ENCODE measurements at places on chromosomes 5 and 9.

- peak; percentile 74 for DNase-seq
Observed at GRCh38 chr9:38689678-38690077, 30.3 kb downstream of the FAM240B start.

GRCh38 chr5:14879937-14880589, 8.5 kb upstream of the ANKH start:
- no peak for DNase-seq

DNA sequence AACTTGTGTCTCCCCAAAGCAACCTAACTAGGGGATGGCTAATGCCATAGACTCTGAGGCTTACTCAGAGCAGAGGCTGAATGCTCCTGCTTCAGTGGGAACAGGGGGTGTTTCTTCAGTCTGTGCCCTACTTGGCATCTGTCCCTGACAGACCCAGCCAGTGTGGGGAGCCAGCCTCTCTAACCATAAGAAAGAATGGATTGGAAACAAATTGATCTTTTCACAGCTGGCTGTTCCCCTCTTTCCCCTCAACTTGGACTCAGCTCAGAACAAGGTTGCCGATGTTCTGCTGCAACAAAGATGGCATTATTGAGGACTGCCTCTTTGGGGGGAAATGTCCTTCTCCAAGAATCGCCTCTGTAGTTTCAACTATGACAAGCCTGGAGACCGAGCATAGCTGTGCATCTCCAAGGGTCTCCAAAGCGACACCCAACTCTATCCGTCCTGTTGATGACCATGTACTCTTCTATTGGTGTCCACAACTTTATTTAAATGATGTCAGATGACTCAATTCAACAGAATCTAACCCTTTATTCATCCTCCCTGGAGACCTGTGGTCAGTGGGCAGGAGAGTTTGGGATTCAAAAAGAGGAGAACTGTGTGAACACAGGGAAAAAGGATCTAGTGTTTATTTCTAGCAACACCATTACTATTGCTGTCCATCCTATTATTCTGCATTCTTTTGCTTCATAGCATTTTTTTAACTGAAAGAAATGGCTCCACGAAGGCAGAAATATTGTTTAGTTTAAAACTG, 24.7 kb upstream of the TNC start:
- no peak for DNase-seq

- DNase-seq = no peak
Observed at GRCh38 chr5:113128082-113128481, 151.5 kb downstream of the DCP2 start.

GRCh38 chr5:172744123-172745104, 26.6 kb downstream of the DUSP1 start:
- DNase-seq = no peak

DNA sequence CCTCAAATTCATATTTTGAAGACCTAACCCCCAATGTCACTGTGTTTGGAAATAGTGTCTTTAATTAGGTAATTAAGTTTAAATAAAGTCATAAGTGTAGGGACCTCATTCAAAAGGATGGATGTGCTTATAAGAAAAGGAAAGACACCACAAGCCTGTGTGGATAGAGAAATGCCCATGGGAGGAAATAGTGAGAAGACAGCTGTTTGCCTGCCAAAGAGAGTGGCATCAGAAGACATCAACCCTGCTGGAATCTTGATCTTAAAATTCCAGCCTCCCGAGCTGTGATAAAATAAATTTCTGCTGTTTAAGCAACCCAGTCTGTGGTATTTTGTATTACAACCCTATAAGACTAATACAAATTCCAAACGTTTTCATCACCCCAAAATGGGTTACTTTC, 1867.9 kb upstream of the NUDT12 start:
- no peak for DNase-seq

DNA sequence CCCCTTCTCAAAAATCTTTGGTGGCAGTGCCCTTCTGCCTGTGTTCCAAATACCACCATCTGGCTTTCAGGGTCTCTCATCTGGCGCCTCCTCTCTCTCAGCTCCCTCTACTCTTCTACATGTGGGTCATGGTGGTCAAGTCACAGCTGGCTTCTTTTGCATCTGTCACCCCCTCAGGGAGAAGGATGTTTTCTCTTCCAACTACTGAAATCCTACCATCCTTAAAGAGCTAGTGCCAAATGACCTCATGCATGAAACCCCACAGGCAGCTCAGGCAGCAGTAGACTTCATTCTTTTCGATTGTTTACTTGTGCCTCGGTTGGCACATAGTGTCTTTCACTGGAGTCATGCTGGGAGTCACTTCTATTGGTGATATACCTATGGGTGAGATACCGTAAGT, 219.2 kb downstream of the DCP2 start:
- no peak for DNase-seq

GRCh38 chr9:35518225-35518821, 28.4 kb downstream of the RUSC2 start:
- DNase-seq = no peak

- DNase-seq = peak; percentile 26
Observed at GRCh38 chr9:136545965-136546696, at the start of gene NOTCH1. TSS of gene NOTCH1 (minus strand) at chr9:136546048. CDS start at chr9:136545786, 262 bp downstream.

GRCh38 chr5:104840284-104840683, 1277.7 kb upstream of the NUDT12 start:
- no peak for DNase-seq

DNA sequence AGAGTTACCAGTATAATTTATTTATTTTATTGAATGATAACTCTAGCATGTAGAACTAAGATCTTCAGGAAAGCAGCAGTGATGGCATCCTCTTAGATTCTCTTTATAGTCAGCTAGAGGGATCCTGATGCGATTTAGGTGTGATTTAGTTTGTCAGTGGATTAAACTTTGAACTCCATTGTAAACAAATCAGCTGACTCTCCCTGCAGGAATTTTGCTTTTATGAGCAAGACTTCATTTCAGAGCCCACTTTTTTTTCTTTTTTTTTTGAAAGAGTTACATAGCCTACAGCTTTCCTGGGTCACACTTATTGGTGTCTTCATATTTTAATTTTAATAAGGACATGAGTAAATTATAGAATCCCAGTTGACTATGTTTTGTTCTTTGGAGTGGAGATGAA, 93.8 kb upstream of the SEMA6A start:
- DNase-seq = no peak

GRCh38 chr9:137753192-137753765, 124.3 kb upstream of the CACNA1B start:
- no peak for DNase-seq

DNA sequence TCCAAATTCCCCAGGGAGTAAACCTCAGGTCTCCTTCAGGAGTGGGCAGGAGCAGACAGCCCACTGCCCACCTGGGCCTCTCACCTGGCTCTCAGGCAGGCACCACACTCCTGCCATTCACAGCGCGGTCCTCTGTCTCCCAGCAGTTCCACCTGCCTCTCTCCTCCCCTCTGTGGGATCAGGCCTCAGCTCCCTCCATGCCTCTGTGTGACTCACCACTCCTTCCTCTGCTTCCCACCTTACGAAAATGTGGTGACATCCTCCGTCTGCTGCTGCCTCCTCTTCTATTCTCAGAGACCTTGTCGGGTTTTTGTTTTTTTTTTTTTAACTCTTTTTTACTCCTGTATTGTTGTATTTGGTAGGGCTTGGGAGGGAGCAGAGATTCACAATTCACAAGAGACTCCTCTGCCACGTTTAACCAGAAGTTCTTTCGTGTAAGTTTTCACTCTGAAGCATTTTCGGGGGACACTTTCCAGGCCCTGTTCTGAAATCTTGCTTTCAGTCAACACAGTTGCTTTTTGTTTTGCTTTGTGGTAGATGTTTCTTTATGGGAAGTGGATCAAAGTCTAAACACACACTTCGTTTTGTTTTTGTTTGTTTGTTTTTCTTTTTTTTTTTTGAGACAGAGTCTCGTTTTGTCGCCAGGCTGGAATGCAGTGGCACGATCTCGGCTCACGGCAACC, 21.1 kb upstream of the CDKN2AIPNL start:
- no peak for DNase-seq

DNA sequence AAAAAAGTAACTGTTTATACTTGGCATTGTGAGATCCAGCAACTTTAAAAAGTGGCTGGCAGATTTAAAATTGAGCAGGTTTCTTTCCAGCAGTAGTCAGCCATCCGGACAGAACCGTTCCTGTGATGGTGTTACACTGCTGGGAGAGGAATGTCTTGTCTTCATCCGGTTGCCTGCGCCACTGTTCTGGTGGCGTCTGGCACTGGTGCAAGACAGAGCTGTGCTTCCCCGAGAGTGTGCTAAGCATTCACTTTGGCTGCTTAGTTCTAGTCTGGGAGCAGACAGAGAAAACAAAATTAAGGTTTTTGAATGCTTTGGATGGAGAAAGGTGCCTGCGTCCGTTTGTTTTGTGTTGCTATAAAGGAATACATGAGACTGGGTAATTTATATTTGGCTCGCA, 35.5 kb upstream of the CREBRF start:
- no peak for DNase-seq

- DNase-seq = no peak
Observed at GRCh38 chr5:174317256-174317894, 271.9 kb downstream of the NSG2 start.

GRCh38 chr5:178430186-178431062, 159.8 kb downstream of the COL23A1 start:
- DNase-seq = no peak

DNA sequence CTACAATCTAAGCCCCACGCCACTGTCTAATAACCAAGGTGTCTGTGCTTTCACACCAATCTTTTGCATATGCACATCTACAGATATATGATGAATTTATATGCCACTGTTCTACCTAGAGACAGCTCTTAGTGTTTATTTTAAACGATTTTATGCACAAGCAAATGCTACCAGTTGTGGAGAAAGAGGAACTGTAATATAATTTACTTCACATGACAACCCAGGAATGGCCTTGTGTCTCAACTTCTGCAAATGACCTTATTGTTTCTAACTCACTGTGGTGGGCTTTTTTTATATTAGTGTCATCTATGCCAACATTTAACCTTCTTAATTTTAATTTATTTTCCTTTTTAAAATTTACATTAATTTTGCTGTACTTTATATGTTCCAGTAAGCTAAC, 531.1 kb upstream of the TLE4 start:
- DNase-seq = no peak

DNA sequence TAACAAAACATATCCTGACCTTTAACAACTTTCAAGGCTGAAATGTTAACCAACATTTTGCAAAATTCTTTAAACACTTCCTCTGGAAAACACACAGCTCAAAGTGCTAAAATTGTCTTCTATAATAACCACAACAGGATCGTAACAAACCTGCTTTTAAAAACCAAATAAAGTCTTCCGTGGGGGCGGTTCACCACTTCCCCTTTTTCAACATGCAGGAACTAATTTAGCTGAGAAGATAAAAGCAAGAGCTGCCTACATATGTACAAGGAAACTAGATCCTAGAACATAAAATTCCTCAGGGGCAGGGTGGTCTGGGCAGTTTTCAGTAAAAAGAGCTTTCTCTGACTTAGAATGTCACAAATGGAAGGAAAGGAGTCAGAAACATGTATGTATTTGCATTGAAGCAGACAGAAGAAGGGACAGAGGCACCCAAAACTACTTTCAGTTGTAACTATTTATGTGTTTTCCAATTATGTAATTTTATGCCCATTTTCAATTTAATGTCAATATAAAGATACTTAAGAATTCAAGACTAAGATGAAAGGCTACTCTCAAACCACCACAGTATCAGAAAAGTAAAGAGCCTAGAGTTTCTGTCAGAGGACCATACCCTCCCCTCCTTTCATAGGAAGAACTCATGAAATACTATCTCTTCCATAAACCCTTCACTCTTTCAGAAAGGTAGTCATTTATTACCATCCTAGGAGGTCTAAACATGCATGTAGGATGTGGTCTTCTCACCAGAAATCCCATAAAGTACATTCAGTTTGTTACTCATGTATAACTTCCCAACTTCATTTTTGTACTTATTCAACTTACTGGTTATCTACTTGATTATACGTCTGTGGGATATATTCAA, 185.9 kb upstream of the RASA1 start:
- DNase-seq = no peak

DNA sequence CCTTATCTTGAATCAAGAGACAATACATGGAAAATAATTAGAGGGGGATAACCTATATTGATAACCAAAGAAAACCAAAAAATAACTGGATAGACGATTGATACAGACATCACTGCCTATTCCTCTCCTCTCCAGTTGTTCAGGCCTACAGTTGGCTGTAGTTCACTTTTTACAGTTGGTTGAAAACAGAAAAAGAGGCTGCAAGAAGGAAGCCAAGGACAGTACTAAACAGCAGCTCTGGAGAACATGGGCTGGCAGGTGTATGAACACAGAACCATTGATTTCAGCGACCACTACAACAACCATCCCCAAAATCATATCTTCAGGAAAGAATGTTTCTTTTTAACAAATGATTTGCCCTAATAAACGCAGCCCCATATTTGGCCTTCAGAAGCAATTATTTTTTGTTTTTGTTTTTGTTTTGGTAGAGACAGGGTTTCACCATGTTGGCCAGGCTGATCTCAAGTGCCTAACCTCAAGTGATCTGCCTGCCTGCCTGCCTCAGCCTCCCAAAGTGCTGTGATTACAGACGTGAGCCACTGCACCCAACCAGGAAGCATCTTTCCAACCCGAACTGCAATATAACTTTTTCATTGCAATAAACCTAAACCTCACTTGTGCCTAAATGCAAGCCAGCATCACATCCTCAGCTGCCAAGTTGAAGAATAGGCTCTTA, 64.3 kb downstream of the MLLT3 start:
- no peak for DNase-seq

GRCh38 chr9:2299156-2299842, 284.2 kb downstream of the SMARCA2 start:
- peak; percentile 100 for DNase-seq

DNA sequence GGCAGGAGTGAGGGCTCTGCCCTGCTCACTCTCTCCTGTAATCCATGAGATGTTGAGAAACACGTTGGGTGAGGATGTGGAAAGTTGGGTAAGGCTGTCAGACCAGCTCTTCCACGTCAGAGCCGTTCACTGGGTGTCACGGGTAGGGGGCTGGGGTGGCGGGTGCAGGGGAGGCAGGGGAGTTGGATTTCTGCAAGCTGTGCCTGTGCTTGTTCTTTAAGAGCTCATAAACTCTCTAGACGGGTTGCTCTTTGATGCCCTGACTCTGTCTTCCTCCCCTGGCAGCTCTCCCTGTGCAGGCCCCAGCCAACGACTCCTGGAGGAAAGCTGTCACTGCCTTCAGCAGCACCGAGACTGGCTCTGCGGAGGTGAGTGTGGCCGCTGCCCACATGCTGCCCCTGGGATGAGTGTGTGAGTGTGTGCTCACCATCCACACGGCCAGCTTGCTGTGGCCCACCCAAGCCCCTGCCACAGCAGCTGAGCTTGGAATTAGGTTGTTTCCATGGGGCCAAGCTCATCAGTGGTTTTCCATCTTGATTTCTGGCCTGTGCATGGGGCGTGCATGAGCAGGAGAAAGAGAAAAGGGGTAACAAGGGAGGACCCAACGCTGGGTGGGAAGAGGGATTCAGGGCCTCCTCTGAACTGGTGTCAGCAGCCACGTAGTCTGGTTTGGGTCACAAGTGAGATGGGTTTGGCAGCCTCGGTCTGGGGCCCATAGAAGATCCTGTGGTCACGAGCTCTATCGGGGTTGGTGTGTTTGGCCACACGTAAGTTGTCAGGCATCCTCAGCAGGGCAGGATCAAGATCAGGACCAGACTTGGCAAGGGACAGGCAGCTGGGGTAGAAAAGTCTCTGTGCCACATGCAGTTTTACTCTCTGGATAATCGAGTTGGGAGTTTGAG, 21.0 kb upstream of the POMT1 start:
- DNase-seq = no peak
